ENCODE measurements at places on chromosomes 2 and 18.

DNA sequence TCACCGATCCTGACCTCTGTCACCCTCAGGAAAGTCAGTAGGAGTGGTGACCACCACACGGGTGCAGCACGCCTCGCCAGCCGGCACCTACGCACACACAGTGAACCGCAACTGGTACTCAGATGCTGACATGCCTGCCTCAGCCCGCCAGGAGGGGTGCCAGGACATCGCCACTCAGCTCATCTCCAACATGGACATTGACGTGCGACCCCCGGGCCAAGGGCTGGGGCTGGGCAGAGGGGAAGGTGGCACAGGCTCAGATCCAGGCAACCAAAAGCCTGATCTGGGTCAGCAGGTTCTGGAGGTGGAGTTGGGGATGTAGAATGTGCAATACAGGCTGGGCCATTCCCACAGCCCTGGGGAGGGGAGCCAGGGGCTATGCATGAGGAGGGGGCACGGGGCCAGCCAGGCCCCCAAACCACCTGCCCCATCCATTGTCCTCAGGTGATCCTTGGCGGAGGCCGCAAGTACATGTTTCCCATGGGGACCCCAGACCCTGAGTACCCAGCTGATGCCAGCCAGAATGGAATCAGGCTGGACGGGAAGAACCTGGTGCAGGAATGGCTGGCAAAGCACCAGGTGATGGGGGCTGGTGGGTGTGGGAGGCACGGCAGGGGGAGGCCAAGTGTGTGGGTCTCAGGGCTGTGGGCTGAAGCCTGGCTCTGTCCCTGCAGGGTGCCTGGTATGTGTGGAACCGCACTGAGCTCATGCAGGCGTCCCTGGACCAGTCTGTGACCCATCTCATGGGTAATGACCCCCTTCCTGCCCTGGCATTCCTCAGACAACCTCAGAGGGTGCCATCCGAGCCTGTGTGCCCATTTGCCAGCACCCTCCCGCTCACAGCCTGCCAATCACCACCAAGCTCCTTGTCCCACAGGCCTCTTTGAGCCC lies 1.4 kb downstream of the ALPI start:
- DNase-seq, result no peak

- DNase-seq, result no peak
These were observed 122.9 kb upstream of the UNC80 start for GRCh38 chr2:209648714-209649113.

DNA sequence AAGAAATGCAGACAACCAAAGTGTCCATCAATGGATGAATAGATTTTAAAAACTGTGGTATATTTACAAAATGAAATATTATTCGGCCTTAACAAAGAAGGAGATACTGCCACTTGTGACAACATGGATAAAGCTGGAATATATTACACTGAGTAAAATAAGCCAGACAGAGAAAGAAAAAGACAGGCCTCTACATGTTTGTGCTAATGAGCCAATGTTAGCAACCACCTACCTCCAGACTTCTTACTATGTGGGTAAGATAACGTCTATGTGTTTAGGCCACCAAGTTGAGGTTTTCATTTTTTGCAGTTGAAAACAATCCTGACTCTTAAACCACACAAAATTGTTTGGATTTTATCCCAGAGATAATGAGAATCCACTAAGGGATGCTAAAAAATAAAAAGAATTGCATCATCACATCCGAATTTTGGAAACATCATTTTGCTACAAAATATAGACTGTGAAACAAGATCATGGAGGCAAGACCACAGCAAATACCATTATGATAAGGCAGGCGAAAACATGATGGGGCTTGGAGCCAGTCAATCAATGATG lies 47.0 kb downstream of the EVA1A start:
- no peak for DNase-seq

DNA sequence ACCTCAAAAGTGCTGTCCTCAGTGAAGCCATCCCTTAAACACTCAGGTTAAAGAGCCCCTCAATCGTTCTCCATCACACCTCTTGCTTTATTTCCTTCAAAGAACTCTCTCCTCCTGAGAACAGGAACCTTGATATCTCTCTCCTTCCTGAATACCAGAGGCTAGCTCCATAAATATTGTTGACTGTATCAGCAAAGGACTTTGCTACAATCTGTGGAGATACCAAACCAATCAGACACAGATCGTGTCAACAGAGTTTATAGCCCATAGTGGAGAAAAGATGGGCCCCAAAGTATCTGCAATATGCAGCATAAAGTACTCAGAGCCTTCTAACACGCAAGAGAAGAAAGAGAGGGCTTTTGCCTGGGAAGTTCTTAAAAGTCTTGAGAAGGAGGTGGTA lies 36.4 kb downstream of the PLEKHM3 start:
- no peak for DNase-seq

- DNase-seq, result no peak
These were observed 17.3 kb downstream of the PHLPP1 start for GRCh38 chr18:62732617-62733016.

DNA sequence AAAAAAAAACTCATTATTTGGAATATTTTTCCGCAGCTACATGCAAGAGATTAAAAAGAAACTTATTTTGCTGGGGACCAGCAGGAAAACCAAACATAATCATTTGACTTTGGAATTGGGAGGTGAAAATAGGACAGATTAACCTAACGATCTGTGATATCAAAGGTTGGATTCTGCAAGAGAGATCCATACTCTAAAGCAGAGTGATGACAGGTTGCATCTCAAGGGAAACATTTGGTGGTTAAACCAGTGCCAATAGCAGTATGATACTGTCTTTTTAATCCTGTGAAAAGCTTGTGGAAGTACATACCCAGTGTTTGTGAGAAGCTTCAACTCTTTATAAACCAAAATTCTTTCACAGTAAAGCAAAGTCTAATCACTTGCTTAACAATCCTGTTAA lies 5.3 kb upstream of the IKZF2 start:
- DNase-seq, result no peak

GRCh38 chr18:51020536-51020935 lies 9.5 kb upstream of the SMAD4 start:
- DNase-seq, result no peak

GRCh38 chr2:9336576-9337314 lies 86.6 kb downstream of the ITGB1BP1 start:
- DNase-seq, result no peak

GRCh38 chr2:169661265-169661664 lies 32.9 kb downstream of the CFAP210 start:
- DNase-seq, result no peak

DNA sequence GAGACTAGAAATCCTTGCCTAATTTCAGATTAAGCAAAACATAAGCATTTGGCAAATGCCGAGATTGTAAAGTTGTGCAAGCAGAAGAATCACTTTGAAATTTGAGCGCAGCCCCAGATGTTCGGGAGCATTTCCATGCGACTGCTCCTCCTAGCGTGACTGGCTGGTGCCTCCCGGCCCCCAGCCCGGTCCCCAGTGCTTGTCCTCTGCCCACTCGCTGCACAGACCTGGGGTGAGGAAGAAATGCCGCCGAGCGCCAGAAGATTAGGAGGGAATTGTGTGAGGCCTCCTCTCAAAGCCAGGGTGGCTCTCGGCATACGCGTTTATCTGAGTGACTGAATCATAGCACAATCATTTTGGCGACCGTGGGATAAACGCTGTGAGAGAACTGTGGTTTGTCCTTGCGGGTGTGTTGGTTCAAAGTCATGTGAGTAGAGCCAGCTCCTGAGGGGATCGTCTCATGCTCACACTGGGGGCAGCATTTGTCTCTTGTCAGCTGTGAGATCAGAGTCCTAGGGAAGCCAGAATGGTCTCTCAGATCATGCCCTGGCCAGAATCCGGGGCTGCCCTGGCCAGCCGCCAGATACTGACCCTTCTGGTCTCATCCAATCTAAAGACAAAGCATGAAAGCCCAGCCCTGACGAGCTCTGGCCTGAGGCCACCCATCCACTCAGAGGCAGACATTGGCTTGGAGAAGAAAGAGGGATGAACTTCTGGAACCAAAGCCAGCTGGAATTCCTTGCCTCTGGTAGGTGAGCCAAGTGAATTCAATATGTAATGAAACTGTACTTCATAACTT lies 189.3 kb downstream of the SH3RF3 start:
- DNase-seq, result no peak

DNA sequence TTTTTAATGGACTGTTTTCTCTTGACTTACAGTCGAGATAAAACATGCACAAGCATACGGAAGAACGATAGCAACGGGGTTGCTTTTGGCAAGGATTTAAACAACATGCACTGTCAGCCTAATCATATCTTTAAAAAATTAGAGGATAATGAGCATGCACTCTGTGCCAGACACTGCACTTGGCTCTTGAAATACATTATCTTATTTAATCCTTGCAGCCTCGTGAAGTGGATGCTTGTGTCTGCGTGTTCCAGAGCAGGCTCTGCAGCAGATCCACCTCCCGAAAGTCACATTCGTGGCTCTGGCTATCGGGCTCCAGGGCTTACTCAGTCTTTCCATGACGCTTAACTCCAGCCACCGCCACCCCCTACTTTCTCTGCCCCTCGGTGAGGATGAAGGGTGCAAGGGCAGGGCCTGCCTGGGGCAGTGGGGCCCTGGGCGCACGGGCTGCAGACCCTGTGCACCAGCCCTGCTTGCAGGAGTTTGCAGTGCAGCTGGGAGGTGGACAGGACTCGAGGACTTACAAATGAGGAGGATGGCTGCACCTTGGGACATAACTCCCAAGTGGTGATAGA lies 61.7 kb downstream of the ACKR3 start:
- no peak for DNase-seq

GRCh38 chr2:74031221-74031620 lies 46.5 kb downstream of the TET3 start:
- DNase-seq, result no peak

- no peak for DNase-seq
These were observed 152.9 kb upstream of the MMADHC start for GRCh38 chr2:149740490-149740889.

DNA sequence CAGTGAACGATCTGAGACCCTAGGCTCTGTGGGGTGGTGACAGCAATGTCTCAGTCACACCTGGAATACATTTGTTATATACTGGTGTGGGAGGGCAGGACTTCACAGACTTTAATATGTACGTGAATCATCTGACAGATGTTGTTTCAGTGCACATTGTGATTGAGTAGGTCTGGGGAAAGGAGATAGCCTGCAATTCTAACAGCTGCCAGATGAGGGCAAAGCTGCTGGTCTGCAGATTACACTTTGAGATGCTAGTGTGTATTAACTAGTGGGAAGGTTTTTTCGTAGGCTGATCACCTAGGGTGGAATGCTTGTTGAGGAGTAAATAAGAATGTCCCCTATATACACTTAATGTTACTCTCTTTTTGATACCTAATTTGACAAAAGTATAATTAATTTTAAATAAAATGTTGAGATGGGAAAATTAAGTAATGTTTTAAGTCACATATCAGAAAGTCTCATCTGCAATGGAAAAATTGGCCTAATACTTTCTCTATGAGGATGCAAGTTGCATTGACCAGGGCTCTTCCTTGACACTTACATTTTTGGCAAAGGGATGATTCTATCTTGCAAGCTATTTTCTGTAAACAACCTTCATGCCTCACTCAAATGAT lies 496.9 kb upstream of the HNMT start:
- DNase-seq, result no peak

DNA sequence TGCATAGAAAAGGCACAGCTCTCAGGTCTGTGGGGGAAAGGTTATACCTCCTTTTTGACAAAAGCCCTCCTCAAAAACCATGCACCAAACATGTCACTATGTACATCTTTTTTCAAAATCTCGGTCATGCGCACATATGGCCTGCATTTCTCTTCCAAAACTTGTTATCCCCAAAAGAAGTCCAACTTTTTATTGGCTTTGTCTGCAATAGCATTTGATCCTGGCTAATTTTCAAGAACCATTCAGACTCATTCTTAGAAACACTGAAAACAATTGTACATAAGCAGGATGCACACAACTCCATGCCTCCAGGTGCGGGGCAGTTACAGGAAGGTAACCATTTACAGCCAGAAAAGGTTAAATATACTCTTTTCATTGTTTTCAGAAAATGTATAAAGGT lies 21.9 kb downstream of the SERTAD2 start:
- DNase-seq, result no peak

- DNase-seq, result no peak
These were observed 114.1 kb downstream of the GBX2 start for GRCh38 chr2:236054125-236054524.

GRCh38 chr2:23114299-23114698 lies 270.7 kb upstream of the KLHL29 start:
- DNase-seq, result no peak

DNA sequence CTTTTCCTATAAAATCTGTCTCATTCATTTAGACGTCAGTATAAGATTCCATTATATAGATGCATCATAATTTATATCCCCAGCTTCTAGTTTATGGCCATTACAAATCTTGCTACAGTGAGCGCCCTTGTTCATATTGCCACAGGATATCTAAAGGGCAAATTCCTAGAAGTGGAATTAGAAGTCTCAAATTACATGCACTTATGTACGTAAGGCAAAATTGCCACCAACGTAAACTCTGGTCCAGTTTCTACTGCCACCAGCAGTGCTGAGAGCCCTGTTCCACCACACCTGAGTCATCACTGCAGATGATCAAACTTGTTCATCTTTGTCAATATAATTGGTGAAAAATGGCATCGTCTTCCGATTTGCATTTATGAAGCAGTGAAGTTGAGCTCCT lies 90.9 kb upstream of the ID2 start:
- no peak for DNase-seq

GRCh38 chr18:22200611-22201225 lies 31.3 kb downstream of the GATA6 start:
- DNase-seq, result no peak

DNA sequence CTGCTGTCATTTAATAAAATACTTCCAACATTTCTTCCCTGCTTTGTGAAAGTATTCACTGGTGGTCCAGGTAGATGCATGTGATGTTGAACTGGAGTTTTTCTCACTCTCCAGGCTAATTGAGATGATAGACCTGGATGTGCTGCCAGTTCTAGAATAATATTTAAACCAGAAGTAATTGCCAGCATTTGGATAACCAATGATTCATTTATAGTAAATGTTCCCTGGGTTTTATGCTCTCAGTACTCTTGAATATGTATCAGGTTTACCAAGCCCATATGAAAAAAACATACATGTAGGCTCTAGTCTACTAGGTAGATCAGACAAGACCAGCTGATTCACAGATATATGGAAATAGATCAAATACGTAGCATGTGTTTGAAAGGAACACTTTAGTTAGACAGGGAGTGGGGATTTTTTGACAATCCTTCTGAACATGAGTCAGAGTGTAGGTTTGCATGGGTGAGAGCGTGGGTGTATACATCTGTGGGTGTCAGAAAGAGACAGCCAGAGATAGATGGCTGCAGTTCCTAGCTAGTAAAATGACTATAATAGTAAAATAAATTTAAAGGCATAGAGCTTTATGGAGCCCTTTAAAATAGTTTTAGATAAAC lies 115.1 kb downstream of the NAB1 start:
- DNase-seq, result peak; percentile 68

- no peak for DNase-seq
These were observed 13.6 kb upstream of the GPR35 start for GRCh38 chr2:240611601-240612210.

- no peak for DNase-seq
These were observed 1.0 kb downstream of the SP5 start for GRCh38 chr2:170715932-170716777.

Data from stimulated activated CD4-positive, alpha-beta T cell treated with anti-CD3 and anti-CD28 coated beads, Interleukin-2, amount 100 ng/mL, for 4 hours (primary cell).